ENCODE measurements at places on chromosomes 11 and 22.

DNA sequence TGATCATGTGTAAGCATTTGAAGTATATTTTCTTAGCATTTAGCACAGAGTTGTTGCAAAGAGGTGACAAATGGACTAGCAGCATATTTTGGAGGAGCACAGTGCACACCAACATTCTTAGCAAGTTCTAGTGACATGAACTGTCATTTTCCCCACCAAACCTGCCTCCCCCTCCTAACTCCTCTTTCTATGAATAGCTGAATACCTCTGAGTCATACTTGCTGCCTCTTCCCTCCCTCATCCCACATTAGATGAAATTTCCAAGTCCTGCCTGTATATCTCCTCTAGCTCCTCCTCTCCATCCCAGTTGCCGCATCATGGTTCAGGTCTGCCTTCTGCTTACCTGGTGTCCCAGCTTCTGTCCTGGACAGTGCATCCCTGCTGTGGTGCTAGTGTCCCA, 7.2 kb downstream of the OSBP2 start:
- peak; percentile 57 for DNase-seq

DNA sequence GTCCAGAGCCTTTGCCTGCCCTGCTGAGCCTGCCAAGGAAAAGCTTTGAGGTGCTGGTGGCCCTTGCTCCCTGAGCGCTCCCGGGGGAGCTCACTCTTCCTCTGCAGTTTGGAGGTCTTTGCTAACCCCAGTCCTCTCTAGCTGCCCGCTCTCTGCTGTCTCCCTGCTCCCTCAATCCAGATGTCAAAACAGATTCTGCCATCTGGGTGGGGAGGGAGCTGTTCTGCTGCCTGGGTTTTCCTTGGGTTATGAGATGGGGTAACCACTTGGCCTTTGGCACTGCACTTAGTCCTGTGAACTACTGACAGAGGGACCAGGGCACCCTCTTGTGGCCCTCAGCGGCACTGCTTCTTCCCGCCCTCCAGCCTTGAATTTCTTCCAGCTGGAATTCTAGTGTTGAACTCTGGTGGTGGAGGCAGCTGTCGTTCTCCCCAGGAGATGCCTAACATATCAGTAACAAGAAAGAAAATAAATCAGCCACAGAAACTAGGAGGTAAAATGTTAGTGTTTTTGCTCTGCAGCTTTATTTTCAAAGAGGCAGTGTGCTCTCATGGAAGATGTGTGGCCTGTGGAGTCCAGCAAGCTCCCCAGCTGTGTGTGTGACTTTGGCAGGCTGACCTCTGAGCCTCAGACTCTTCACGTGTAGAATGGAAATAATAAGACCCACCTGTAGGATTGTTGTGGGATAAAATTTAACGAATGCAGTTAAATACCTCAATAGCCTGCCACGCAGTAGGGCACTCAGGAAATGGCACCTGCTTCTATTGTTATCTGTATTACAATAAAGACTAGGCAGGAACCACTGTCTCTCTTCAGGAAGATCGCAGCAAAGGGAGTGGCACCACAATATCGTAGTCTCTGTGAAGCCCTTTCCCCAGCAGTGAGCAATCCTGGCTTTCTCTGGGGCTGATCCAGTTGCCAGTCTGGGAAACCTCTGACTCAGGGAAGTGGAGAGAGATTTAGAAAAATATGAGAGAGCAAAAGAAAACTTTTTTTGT, 23.4 kb downstream of the ARFGAP2 start:
- peak; percentile 90 for DNase-seq

GRCh38 chr22:50058906-50059880, 1.1 kb upstream of the TTLL8 start:
- peak; percentile 17 for DNase-seq

GRCh38 chr22:42336527-42337227, 66.2 kb upstream of the TCF20 start:
- DNase-seq, result no peak

- DNase-seq, result peak; percentile 82
These were observed 129.2 kb upstream of the MTMR2 start for GRCh38 chr11:96052921-96053651.

DNA sequence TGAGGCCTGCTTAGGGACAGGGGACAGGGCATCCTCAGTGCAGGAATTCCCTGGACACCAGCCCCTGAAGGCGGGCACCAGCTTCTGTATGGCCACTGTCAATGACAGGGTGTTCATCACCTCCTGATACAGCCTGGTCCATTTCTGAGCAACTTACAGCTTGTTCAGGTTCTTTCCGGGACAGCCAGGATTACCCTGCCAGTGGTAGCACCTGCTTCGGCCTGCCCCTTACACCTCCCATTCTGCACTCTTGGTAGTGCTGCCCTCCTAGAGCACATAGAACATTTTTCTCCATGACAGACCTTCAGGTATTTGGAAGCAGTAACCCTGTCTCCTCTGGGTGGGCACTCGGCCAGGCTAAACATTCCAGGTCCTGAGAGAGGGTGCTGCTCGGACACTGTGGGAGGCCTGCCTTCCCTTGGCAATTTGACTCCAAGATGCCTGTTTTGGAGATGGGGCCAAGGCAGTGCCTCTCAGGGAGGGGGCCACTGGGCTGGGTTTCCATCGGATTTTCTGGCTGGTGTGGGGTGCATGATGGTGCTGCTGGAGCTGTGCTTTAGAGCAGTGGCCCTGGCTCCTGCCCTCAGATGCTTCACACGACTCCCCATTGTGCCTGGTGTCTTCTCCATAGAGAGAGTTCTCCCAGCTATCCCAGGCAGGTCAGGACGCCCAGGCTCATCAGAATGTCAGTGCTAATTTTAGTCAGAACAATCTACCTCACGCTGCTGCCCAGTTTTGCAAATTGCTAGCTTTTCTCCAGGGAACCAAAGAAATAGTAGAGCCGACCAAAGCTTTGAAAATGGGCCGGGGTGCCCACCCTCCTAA, 1.2 kb downstream of the GAL3ST3 start:
- no peak for DNase-seq

DNA sequence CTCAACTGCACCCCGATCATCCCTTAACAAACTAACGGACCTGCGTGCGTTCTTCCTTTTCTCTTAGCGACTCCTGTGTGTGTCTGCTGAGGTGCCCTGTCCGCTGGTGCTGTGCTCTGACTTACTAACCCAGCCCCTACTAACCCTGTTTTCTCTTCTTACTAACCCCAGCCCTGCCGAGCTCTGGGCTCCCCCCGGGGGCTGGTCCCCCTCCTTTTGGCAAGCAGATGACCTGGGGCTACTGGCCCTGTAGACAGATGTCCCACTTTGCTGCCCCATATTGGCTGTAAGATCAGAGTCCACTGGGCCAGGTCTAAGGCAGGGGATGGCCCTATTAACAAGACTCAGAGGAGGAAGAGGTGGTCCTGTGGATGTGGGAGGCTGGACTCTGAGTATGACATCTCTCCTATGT, 14.7 kb downstream of the MIAT start:
- no peak for DNase-seq

DNA sequence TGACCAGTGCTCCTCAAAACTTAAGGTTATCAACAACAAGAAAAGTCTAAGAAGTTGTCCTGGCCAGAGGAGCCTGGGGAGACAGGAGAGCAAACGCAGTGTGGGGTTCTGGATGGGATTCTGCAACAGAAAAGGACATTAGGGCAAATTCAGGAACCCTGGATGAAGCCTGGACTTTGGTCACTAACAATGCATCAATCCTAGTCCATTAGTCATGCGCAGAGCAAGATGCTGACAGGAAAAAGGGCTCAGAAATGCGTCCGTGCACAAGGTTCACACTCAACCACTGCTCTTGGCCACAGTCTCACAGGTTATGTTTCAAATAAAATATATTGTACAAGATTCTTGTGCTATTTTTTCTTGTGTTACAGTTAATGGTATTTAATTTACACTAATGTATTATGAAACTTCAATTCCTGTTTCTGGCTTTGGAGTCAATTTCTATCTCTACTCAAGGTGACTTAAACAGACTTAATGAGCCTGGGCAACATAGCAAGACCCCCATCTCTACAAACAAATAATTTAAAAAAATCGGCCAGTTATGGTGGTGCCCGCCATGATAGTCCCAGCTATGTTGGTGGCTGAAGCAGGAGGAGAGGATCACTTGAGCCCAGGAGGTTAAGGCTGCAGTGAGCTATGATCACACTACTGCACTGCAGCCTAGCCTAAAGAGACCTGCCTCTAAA, 13.6 kb downstream of the GNB1L start:
- no peak for DNase-seq

DNA sequence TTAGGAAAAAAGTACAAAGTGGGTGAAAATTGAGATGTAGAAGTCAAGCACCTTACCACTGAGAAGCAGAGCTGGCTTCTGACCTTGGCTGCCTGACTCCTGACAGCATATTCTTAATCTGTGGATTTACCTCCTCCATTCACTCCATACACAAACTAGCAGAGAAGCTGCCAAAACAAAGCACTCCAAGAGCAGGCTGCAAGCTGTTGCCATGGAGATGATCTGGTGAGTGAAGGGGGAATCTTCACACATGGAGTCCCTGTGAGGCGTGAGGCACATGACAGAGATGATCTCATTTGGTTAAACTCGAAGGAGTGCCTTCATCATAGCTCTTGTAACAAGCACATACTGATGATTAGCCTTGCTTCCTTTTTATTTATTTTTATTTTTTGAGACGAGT, 16.1 kb downstream of the COMMD9 start:
- no peak for DNase-seq

GRCh38 chr11:44286911-44287310, 23.0 kb downstream of the ALX4 start:
- DNase-seq, result no peak

GRCh38 chr11:9753021-9753420, 89.1 kb downstream of the SWAP70 start:
- DNase-seq, result peak; percentile 84
